ENCODE measurements at places on chromosomes 16 and 17.

- no peak for DNase-seq
Observed at GRCh38 chr17:37708008-37708615, 36.7 kb downstream of the HNF1B start.

DNA sequence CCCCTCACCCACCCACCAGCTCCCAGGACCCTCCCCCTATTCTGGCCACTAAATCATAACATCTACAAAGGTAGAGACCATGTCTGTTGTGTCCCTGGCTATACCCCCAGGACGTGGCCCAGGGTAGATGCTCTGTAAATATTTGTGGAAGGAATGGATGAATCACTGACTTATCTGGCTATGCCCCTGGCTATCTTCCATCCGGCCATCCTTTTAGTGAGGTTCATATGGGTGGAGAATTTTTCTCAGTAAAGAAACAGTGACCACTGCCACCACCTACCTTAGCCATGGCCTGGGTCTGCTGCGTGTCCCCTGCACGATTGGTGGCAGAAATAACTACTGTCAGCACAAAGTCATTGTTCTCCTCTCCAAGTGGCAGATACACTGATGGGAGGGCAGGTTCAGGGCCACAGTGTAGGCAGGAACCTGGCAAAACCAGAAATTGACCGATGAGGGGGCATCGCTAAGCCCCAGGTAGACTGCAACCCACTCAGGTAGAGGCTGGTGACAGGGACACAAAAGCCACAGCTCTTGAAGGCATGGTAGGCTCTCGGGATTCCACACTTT, 63.1 kb upstream of the BCO1 start:
- DNase-seq: no peak

GRCh38 chr16:51151435-51151960, 428 bp upstream of the SALL1 start:
- DNase-seq: no peak

DNA sequence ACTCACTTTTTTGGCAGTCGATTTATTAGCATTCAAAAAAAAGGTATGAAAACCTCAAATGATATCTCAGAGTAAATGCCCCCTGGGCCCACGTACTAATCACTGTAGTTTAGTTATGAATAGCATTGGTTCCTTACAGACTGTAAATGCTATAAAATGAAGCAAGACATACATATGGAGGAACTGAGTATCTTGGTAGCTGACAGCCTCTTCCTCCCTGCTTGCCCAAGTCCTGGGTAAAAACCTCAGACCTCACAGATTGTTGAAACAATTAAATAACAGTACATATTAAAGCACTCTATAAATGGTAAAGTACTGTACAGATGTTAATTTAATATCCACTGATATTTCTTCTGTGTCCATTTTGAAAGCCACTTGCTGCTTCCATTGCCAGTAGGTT, 33.2 kb upstream of the ABCC11 start:
- DNase-seq: no peak

GRCh38 chr17:27257031-27257357, 36.9 kb upstream of the WSB1 start:
- no peak for DNase-seq

DNA sequence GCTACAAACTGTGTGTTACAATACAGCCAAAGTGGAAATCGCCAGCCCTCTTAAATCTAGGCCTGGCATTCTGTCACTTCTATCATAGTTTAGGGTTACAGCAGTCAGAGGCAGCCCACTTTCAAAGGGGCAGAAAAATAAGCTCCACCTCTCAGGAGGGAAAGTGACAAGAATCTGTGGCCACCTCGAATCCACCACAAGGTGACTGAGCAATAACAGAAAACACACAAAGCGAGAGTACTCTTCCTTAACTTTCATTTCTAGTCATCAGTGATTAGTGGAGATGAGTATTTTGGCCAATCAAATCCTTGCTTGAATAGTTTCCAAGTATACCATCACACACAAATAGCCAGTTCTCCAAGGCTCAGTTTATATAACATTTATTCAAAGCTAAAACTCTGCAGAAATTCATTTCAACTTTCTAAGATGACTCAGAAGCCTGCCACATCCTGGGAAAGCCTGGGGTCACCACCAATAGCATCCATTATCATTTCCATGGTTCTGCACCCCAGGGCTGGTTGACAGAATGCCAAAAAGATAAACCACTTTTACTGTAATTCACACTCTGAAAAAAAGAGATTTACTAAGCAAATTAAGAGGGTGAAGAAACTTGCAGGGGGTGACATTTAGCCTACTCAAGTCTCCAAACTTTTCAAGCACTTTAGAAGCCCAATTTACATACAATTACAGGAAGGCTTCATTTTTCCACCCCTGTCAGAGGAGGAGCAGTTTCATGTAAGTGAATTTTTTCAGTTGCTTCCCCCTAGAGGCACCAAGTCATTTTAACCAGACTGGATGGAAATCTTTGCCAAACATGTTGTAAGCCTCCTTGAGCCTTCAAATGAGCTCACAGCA, 66.8 kb downstream of the SALL1 start:
- no peak for DNase-seq

DNA sequence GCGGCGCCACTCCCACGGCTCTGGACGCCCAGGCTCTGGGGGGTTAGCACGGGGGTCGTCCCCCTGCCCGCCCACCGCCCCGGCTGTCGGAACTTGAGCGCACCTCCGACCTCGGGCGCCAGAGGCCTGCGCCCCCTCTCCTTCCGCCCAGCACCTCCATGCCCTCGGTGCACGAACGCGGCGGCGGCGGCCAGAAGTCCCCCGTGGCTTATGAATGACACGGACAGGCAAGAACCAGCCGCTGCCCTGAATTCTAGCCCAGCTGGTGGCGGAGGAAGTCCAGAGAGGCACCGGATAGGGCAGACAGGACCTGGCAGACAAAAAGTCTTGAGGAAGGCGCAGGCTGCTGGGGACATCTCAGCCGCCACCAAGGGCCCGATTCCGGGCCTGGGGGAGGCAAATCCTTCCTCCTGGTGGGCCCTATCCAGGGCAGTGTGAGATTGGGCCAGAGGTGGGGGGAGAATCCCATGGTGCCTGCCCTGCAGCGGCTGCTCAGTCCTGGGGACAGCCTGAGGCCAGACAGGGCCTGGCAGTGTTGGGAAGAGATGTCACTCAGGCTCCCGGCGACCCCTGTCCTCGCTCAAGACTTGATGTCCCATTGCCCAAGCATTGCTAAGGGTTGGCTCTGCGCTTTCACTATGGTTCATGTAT, 897 bp upstream of the CYGB start:
- no peak for DNase-seq

GRCh38 chr16:9706217-9706836, 475.9 kb downstream of the GRIN2A start:
- no peak for DNase-seq

GRCh38 chr17:67157732-67158639, 87.0 kb downstream of the HELZ start:
- no peak for DNase-seq

DNA sequence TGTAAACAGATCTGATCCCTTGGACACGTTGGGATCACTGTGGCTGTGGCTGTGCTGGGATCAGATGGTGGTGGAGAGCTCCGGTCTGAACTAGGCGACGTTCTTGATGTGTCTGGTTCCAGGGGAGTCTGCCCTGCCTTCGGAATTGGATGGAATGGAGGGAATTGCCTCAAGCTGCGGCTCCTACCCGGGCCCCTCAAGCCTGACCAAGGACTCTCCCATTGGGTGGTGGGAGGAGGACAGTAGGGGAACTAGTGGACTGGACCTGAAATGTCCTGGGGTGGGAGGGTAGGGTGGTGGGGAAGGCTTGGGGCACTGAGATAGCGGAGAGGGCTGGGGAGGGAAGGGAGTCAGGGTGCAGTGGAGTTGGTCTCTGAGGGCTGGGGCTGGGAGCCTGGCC, 3.2 kb upstream of the UBALD1 start:
- no peak for DNase-seq

DNA sequence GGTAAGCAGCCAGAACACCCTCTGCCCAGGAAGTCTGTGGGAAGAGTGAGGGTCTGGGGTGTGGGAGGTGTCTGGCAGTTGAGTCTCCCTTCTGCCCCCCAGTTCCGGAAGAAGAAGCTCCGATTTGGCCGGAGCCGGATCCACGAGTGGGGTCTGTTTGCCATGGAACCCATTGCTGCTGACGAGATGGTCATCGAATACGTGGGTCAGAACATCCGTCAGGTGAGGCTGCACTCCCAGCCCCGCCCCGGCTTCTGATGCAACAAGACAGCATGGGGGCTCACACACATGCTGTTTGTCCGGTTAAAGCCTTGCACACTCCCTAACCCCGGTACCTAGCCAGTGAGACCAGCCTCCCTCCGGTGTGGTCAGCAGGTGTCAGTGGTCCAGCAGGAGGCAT, 4.0 kb upstream of the HSD3B7 start:
- no peak for DNase-seq

DNA sequence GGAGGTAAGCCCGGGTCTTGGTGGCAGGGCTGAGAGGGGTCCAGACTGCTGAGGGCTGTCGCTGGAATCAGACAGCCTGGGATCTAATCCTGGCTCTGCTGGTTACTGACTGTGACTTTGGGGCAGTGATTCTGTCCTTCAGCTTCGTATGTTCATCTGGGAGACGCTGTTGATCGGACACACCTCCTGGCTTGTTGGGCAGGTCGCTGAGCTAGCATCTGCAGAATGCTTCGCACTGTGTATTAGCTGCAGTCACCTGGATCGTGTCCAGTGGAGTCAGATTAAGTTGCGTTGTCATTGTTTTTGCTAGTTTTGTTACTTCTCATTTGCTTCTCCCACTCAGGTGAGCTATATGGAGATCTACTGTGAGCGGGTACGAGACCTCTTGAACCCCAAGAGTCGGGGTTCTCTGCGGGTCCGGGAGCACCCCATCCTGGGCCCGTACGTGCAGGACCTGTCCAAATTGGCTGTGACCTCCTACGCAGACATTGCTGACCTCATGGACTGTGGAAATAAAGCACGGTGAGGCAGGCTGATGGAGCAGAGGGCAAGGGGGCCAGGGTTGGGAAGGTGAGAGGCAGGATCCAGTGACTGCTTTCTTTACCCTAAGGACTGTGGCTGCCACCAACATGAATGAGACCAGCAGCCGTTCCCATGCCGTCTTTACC, 4.5 kb downstream of the KIF1C start:
- DNase-seq: no peak

- DNase-seq: no peak
Observed at GRCh38 chr16:73170612-73171038, 122.7 kb upstream of the ZFHX3 start.

DNA sequence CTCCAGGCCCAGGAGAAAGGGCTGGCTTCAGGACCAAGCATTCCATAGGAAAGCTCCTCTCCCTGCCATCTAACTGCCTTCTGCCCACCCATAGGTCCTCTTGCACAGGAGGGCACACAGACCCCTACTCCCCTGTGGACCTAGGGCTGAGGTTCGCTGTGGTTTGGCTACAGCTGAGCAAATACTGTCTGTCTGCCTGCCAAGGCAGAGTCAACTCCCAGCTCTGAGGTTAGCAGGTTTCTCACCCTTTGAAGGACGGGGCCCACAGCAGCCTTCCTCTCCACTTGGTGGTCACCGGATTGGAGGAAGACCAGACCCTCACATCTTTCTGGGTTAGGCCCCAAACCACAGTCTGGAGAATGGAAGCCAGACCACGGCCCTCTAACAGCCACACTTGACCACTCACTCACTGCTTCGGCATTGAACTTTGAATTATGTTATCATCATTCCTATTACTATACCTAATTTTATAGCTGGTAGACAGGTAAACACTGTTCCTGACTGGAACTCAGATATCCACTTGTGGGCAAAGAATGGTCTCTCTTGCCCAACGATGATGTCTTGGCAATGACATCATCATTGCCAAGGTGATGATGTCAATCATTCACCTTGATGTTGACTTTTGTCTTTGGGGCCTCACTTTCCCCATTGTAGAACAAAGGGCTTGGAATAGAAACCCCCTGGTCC, 14.2 kb downstream of the CBX4 start:
- DNase-seq: no peak

GRCh38 chr16:23388786-23389185, 64.2 kb downstream of the COG7 start:
- DNase-seq: no peak

- no peak for DNase-seq
Observed at GRCh38 chr17:41004397-41004796, 4.5 kb downstream of the KRTAP3-1 start.

DNA sequence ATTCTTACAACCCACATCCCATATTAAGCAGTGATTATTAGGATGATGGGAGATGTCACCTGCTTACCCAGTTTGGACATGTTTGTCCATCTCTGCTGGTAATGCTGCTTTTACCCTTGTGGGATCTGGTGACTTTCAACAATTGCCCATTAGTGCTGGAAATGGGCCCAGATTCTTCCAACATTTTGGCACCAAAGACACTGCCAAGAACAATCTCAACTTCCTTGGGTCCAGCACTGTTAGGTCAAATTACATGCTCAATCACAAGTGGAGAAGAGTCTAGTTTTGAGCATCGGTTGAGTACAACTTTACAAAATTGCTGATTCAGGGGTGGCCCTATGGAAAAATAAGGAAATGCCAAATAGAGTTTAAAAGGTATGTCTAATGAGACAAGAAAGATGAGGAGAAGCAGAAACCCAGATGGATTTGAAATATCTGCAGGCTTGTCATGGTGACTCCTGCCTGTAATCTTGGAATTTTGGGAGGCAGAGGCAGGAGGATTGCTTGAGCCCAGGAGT, 13.0 kb upstream of the ZFP3 start:
- DNase-seq: no peak

GRCh38 chr17:81317961-81318605, 23.0 kb upstream of the SLC38A10 start:
- no peak for DNase-seq

- no peak for DNase-seq
Observed at GRCh38 chr16:55144651-55145050, 179.4 kb upstream of the IRX6 start.

DNA sequence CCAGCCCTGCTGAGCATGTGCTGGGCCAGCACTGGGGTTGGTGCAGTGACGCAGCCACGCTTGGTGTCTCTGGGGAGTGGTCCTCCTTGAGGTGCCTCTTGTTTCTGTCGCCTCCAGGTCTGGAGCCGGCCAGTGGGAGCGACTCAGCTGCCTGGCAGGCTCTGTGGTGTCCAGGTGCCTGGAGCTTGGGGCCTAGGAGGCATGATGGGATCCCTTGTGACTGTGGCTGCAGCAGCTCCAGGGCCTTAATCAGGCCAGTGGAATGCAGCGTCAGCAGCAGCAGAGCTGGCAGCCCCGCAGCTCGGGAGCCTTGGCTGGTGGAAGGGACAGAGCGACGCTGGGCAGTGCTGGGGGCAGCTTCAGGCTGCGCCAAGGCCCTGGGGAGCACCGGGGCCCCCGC, 74.7 kb upstream of the CIBAR2 start:
- no peak for DNase-seq

DNA sequence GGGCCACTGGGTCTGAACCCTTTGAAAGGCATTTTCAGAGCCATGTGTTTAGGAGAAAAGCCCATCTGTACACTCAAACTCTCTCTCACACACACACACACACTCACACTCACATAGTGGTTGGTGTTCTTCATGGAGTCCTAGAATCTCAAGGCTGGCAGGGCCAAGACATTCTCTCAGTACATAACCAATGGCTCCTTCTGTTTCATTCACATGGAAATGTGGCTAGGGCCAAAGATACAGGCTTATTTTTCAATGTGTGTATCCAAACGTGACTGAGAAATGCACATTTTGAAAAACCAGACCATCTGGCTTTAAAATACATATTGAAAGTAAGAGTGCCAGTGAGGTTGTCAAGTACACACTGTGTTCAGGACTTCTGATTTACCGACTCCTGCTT, 59.0 kb upstream of the SALL1 start:
- no peak for DNase-seq

Data from CD4-positive, alpha-beta T cell treated with Interleukin-15 for 4 hours (primary cell).